Stimulated activated CD4-positive, alpha-beta T cell treated with anti-CD3 and anti-CD28 coated beads, TNF-alpha, amount 100 ng/mL, for 24 hours (primary cell): ENCODE measurements at places on chromosomes 1 and 21.

DNA sequence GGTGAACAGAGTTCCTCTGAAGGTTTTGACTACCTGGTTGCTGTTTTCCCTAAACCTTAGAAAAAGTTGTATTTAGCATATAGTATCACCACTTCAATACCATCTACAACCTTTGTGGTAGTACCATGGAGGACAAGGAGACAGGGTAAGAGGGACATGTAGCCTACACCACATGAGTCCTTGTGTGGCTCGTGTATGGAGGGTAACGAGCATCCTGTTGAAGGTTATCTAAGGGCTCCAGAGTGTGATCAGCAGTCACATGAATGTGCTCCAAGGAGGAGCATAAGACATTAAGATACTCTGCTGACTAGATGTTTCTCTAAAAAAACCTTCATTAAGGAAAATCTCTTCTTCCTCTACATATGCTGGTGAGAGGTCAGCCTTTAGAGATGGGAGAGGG, 67.3 kb downstream of the VCAM1 start:
- no peak for DNase-seq

DNA sequence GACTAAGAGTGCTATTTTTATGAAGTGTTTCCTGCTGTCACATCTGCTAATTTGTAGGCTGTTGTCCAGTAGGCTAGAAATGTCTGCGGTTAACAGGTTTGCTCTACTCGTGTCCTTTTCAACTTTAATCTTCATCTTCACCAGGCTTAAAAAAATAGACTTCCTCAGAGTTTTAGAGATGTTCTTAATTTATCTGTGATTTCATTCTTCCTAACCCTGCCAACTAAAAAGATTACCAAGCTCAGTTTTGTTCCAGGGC, 66.8 kb downstream of the SASS6 start:
- DNase-seq = no peak

DNA sequence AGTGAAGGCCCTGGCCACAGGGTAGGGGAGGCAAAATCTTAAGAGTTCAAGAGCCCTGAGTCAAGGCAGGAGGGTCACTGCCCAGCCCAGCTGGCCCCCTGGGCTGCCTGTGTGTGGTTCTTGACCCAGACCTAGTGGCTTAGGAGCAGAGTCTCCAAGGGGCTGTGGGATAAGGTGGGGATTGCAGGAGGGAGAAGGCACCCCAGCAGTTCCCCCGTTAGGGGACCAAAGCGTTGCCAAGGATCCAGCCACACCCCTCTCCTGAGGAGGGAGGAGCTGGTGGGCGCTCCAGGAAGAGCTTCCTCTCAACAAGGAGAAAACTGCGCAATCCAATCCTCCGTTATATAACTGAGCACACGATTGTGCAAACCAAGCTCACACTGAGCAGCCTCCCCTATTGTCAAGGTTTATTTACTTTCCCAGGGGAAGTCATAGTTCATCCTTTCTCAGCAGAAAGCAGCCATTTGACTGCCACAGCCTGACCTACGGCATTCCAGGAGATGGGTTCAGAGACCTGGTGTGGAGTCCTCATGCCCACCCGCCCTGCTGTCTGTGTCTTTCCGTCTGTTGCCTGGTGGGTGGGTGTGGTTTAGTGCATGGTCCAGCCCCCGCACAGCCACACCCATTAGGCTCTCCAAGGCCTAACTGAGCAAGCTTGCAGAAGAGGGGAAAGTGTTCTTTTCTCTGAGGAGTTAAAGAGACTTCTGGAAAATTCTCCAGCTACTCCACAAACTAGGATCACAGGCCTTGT, 3.5 kb downstream of the EPHX1 start:
- no peak for DNase-seq

GRCh38 chr1:201324821-201325677, 41.7 kb downstream of the PKP1 start:
- DNase-seq = no peak

- DNase-seq = no peak
Observed at GRCh38 chr1:56418151-56418631, 161.2 kb downstream of the PLPP3 start.

- DNase-seq = no peak
Observed at GRCh38 chr1:40245686-40246085, 2.1 kb upstream of the TMCO2 start.

DNA sequence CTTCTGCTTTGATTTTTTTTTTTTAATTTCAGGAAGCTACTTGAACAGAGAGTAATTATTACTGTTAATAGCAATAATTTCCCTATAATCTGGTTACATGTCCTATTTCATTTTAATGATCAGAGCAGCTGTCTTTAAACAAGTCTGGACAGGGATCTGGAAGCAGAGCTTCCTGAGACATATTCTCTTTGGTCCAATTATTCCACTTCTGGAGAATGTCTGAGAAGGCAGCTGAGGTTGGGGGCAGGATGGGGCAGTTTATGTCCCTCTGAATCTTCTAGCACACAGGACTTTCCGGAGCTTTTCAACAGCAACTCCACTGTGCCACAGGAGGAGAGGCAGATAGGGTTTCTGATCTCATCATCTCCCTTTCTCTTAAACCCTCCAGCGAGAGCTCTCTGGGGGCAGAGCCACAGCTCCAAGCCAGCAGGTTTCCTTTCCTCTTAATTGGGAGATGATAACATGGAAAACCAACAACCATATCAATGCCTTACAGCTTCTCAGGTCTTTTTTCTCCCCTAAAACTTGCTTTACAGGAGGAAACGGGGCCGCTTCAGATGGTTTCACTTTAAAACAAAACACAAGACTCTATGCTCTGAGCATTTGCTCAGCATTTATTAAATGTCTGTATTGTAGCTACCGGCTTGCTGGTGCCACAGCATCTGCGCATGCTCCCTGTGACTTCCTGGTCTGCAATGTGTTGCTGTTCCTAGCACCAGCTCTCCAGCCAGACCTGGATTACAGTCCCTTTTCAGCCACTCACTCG, 425.7 kb upstream of the USP24 start:
- no peak for DNase-seq

DNA sequence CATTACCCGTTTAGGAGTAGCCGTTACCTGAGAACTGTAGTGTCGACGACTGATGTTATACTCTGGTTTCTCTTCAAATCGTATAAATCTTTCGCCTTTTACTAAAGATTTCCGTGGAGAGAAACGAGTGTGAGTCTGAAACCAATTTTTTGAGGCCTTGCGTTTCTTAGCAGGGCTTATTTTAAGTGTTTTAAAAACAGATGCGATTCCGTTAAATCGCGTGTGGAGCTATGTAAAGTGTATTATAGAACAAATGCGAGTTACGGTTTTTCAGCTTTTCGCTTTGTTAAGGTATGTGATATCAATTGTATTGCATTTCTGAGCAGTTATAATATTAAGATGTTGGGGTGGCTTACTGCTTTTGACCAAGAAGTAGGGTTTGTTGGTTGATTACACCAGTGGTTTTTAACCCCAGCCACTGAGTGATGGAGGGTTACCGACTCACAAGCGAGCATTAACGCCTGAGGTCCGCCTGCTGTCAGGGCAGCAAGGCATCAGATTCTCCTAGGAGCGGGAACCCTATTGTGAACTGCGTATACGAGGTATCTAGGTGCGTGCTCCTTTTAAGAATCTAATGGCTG, 18.0 kb downstream of the KIAA2013 start:
- peak; percentile 50 for DNase-seq

DNA sequence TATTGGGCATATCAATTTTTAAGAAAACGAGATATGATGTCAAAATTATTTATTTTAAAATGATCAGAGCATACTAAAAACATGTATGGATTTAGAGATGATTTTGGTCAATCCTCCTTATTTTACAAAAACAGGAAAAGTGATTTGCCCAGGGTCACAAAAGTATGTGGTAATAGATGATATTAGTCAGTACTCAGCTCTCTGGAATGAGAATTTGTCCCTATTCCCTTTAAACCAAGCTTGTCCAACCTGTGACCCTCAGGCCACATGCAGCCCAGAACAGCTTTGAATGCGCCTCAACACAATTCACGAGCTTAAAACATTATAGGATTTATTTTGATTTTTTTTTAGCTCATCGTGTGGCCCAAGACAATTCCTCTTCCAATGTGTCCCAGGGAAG, 104.7 kb downstream of the AKT3 start:
- no peak for DNase-seq

GRCh38 chr1:217861658-217862057, 230.5 kb downstream of the SPATA17 start:
- DNase-seq = no peak

GRCh38 chr21:36936361-36937135, 29.9 kb downstream of the HLCS start:
- DNase-seq = no peak

GRCh38 chr1:206723805-206724472, 39.2 kb downstream of the MAPKAPK2 start:
- no peak for DNase-seq

- DNase-seq = no peak
Observed at GRCh38 chr1:90534663-90535295, 182.3 kb downstream of the BARHL2 start.

DNA sequence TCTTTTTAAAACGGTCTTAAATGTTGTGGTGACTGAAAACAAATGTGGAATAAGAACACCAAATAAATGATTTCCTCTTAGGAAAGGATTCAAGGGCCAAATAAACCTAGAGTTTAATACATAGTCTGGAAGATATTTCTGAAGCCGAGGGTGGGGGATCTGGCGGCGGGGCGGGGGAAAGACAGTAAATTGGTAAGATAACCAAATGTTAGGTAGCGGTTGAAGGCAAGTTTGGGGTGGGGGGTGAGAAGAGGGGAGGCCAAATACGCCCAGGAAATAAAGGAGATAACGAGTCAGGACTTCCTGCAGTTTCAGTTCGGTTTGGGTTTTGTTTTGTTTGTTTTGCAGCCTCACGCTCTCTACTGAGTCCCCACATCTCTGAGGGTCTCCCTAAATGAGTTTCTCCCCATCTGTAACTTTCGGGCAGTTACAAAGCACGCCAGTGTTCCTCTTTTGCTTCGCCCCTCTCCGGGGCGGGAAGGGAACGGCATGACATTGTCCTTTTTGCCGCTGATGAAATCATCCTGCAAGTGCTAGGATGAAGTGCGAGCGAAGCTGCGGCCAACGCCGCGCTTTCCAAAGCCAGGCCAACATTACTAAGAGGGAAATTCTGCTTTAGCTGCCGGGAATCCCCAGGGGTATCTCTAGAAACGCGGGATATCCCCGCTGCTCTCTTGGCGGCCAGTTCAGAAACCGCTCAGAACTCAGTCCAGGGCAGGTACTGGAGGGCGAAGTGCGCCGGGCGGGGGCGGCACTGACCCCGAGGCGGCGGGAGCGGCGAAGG, 844 bp downstream of the NIBAN1 start:
- peak; percentile 31 for DNase-seq

DNA sequence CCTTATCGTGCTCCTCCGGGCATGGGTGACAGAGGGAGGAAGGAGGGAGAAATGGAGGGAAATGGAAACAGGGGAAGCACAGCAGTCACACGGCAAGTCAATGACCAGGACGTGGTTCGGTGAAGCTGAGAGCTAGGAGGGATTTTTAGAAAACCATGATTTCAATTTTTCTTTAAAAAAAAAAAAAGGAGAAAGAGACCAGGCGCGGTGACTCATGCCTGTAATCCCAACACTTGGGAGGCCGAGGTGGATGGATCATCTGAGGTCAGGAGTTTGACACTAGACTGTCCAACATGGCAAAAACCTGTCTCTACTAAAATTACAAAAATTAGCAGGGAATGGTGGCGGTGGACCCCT, 776 bp upstream of the TNFRSF9 start:
- DNase-seq = no peak

DNA sequence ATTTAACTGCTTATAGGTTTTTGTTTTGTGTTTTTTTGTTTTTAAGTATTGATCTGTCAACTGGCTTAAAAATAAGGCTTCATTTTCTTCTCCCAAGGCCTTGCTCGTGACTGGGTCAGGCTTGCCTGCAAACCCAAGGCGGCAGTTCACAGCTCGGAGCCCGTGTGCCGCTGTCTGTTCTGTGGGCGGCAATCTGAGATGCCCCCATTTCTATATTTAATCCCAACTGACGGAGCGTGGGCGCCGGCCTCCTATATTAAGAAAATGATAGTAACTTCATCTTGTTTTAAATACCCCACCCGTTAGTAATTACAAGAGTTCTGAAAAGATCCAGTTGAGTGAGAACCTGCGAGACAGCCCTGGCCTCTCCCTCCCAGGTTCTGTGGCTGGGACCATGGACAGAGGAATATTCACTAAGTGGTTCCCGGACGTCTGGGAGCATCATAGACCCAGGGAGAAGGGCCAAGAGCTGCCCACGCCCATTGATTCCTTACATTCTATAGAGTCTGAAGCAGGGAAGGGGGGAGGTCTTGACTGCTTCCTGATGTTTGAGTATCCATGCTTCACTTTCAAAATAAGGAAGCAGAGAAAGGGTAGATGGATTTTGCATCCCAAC, 42.6 kb upstream of the GPR153 start:
- no peak for DNase-seq

DNA sequence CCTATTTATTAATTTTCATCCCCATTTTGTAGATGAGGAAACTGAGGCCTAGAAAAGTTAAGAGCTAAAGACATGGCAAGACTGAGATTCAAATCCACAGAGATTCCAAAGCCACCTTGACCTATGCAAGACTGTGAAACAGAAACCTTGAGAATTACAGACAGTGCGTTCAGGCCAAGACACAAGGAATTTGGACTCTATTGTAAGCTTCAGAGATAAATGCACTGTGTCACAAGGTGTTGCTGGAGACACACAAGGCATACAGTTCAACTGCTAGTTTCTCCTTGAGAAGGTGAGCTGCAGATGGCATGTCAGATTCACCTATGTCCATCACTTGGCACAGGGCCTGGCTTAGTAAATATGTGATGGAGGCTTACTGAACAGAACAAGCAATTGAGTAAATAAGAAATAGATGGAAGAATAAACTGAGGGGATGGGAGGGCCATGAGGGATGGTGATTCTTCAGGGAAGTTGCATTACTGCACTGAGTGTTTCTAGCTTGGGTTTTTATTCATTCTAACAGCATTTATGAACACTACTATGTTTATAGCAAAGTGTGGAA, 215.0 kb downstream of the DAB1 start:
- no peak for DNase-seq

DNA sequence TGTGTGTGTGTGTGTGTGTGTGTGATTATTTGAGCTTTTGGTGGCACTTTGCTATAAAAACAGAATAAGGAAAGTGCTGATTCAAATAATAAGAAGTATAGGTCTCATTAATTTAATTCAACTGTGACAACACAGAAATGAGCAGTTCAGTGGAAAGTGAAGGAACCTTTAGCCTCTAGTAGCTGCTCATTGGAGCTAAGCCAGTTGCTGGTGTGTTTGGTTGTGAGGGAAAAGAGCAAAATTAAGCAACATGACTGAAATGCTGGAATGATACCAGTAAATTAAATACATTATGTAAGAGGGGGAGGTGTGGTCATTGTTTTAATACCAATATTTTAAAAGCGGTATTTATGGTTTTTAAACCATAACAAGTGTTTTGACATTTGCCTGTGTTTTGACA, 55.2 kb downstream of the KIAA0040 start:
- no peak for DNase-seq

DNA sequence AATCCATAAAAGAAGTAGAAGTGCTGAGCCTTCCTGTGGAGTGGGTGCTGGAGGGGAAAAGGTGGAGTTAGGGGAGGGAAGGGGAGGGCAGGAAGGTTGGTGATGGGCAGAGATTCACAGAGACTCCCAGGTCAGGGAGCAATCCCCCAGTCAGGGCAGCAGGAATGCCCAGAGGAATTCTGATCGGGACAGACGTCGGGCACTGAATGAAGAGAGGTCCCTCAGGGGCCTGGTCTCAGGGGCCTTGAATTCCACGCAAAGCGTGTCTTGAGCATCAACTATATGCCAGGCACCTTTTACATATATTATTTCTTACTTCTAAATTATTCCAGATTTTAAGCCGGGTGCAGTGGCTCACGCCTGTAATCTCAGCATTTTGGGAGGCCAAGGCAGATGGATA, 7.2 kb upstream of the PADI1 start:
- DNase-seq = no peak
